ENCODE measurements at places on chromosomes 16 and 17. TPM values are rescaled to one million over a fixed set of nuclear protein-coding genes. Genes with fewer than 3 reads are reported as not detected.

FBXW10 gene
- not detected for total RNA-seq

CTRB2 gene
- not detected for total RNA-seq

MT4 gene
- not detected for total RNA-seq

RNF227 gene
- 2.8 TPM for total RNA-seq

CCL17 gene
- not detected for total RNA-seq

LPO gene
- total RNA-seq = not detected

TEX14 gene
- 1.3 TPM for total RNA-seq

KRT33B gene
- not detected for total RNA-seq

GRAPL gene
- total RNA-seq = 15.7 TPM

CYGB gene
- total RNA-seq = 0.47 TPM

CLEC18A gene
- total RNA-seq = 0.49 TPM

SOX15 gene
- not detected for total RNA-seq

RAMP2 gene
- not detected for total RNA-seq

GAS2L2 gene
- total RNA-seq = 0.17 TPM
